ENCODE measurements at places on chromosomes 5 and 9. TPM values are rescaled to one million over a fixed set of nuclear protein-coding genes. Genes with fewer than 3 reads are reported as not detected.

DAB2 gene
- 117 TPM for total RNA-seq

FAM78A gene
- 0.17 TPM for total RNA-seq

CDH6 gene
- total RNA-seq: 207 TPM

DNA sequence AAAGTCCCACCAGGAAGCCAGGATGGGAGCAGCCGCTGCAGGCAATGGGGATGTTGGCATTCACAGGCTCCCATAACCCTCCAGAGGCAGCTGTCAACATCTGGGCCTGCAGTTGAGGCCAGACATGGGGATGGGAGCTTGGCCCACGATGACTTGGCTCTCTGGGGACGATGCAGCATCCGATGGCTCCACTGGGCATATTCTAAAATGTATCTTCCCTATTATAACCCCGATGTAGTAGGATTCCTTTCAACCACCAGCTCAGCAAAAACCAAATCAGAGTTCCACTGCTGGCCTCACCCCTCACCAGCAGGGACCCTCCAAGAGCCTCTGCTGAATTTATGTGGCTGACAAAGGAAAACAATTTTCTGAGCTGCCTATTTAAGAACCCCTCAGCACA lies 7.1 kb downstream of the SPRY4 start:
- DNase-seq: no peak

DNA sequence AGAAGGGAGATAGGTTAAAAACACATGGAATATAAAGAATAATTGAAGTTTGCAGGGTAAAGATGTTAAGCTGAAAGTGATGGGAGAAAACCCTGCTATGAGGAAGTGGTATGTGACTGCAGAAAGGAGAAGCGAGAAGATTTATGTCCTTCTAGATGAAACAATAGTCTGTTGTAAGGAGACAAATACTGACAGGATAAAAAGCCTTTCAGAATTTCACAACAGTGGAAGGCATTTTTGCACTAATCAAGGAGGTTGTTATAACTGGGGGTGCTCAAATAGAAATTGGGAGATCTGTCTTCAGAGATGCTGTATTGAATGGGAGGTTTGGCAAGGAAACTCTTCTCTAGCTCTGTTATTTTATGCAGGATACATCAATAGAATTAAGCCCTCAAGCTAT lies 69.6 kb downstream of the NMUR2 start:
- no peak for DNase-seq

DNA sequence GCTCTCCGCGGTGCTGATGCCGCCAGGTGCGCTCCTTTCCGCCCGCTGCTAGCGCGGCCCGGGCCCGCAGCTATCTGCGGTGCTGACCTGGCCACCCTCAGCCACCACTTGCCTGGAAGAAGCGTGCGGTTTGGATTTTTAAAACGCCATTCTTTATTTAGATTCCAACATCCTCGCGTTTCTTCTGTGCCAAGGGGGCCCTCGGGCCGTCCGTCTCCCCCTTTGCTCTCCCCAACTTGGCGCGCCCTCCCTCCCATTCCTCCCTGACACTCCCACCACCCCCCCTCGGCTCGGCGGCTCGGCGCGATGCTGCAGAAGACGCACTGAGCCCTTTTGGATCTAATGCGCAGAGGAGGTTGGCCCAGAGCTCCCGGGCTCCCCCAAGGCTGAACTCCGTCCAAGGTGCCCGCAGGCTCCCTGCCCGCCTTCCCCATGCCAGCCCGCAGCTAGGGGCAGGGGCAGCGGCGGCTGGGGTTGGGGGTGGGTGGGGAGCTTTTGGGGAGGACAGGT lies at the start of gene BARHL1:
Gene BARHL1 (plus strand): TSS at position 331 of the 510 bp plus-strand sequence. CDS start 192 bp downstream, outside the sequence.
- no peak for DNase-seq

C7 gene
- total RNA-seq: not detected

ACSL6 gene
- not detected for total RNA-seq

SARDH gene
- 5.4 TPM for total RNA-seq

DNA sequence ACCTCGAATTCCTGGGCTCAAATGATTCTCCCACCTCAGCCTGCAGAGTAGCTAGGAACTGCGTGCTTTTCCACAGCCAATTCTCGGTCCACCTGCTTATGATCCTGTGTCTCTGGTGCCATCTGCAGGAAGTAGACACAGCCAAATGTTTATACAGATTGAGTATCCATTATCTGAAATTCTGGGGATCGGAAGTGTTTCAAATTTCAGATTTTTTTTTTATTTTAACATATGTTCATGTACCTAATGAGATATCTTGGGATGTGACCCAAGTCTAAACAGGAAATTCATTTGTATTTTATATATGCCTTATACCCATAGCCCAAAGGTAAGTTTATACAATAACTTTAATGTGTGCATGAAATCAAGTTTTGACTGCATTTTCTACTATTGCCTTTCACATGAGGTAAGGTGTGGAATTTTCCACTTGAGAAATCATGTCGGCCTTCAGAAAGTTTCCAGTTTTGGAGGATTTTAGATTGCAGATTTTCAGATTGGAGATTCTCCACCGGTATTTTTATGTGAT lies 89.5 kb downstream of the ESM1 start:
- DNase-seq: peak; percentile 78

AK3 gene
- 101 TPM for total RNA-seq

GRCh38 chr5:119943148-119943547 lies 313.8 kb downstream of the FAM170A start:
- DNase-seq: peak; percentile 16

BTNL8 gene
- total RNA-seq: 0.35 TPM

GRCh38 chr9:665296-665695 lies 176.2 kb upstream of the DMRT1 start:
- no peak for DNase-seq

- no peak for DNase-seq
Measured at GRCh38 chr9:100217536-100217935, 118.5 kb downstream of the INVS start.

- DNase-seq: peak; percentile 25
Measured at GRCh38 chr5:58459146-58460001, 512 bp downstream of the PLK2 start.

DNA sequence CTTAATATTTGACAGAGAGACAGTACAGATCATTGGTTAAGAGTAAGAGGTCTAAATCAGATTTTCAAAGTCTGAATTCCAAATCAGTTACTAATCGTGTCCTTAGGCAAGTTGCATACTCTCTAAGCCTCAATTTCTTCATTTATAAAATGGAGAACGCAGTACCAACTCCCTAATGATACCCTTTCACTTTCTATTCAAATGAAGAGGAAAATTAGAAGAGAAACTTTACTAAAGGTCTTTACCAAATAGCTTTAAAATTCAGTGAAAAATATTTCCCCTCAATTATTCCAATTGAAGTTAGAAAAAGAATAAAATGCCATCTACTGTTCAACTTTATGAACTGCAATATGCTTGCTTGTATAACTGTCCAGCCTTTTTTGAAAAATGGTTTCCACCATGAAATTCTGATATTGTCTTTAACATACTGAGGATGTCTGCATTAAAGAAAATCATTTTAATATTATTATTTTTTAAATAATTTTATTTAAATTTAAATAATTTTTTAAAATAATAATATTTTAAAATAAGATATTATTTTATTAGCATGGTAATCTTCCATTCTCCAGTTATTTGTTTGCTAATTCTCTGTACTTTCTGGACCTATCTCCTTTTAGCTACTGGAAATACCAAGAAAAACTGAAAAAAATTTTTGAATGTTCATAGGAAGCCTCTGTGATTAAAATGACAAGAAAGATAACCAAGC lies 36.0 kb downstream of the POC5 start:
- peak; percentile 79 for DNase-seq

CAMK4 gene
- total RNA-seq: 1.6 TPM

- no peak for DNase-seq
Measured at GRCh38 chr5:178439493-178440180, 150.6 kb downstream of the COL23A1 start.

DNA sequence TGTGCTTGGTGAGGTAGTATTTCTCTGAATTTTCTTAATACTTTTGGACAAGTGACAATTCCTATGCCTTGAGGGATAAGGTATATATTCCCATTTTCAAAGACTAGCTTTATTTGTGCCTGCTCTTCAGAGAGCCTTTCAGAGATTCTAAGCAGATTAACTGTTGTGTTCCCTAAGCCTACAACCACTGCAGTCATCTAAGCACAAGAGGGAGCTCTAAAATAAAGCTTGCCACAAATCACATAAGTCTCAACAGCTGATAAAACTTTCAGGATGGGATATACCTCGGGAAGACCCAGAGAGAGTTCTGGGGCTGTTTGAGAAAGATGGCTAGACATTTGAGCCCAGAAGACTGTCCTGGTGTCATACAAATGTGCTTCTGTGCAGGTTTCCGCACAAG lies 157.3 kb downstream of the CYLC2 start:
- no peak for DNase-seq

- no peak for DNase-seq
Measured at GRCh38 chr5:148623741-148624140, 30.6 kb downstream of the HTR4 start.

DNA sequence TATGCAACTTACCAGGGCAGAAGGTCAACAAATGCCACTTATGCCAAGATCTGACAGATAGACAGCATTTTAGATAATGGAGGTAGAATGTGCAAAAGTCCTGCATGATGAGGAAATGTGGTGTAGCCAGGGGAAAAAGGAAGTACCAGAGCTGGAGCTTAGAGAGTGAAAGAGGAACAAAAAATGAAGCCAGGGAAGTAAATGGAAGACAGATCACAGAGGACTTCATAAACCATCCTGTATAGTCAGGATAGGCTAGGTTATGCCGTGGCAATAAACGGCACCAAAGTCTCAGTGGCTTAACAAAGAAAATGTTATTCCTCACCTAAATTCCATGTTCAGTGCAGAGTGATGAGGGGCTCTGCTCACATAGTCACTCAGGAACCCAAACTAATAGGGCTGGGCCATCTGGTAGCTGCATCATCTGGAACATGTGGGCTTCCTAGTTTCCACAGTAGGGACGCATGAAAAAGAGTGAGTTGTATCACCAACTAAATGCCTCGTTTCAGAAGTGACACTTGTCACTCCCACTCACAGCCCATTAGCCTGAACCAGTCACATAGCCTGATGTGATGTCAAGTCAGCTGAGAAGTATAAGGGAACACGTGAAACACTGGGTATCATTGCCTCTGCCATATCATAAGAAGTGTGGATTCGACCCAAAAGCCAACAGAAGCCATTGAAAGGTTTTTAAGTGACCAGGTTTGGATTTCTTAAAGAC lies 70.3 kb downstream of the SH3RF2 start:
- no peak for DNase-seq

SLIT3 gene
- 3.3 TPM for total RNA-seq

DNA sequence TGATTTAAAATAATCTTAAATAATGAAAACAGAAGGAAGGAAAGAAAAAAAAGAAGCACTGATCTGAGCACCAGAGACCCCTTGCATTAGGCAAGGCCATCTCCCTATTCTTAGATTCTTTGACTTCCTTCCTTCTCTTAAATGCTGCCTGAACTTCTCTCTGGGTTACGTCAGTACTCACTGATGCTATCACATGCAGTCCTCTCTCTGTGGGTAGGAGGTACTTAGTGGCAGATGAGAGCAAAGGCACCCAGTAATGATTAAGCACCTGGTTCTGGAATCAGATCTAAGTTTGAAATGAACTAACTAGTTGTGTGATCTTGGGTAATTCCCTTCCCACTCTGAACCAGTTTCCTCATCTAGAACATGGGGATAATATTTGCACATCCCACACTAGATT lies 110.3 kb upstream of the TBC1D2 start:
- DNase-seq: no peak

ADAMTSL1 gene
- total RNA-seq: 1.5 TPM

DNA sequence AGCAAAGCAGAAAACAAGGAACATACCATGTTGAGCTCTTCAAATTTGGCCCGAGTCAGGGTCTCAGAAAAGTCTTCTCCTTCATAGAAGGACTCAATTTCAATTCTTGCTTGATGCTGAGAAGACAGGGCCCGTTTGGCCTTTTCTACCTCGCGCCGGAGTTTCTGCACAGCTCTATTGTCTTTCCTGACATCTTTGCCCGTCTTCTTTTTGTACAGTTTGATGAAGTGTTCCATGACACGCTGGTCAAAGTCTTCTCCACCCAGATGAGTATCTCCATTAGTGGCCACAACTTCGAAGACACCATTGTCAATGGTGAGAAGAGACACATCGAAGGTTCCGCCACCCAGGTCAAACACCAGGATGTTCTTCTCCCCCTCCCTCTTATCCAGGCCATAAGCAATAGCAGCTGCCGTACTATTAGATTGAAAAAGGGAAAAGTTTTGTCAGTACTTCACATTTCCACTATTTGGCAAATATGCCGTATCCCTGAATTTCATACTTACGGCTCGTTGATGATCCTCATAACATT lies 2.2 kb downstream of the HSPA5 start:
- DNase-seq: no peak

- no peak for DNase-seq
Measured at GRCh38 chr9:79395755-79396154, 176.0 kb upstream of the TLE4 start.

GRCh38 chr9:112012026-112012902 lies 115.7 kb downstream of the UGCG start:
- peak; percentile 98 for DNase-seq

PIP5K1B gene
- total RNA-seq: 0.15 TPM

GRCh38 chr9:94665613-94666012 lies 26.3 kb upstream of the FBP1 start:
- no peak for DNase-seq

DNA sequence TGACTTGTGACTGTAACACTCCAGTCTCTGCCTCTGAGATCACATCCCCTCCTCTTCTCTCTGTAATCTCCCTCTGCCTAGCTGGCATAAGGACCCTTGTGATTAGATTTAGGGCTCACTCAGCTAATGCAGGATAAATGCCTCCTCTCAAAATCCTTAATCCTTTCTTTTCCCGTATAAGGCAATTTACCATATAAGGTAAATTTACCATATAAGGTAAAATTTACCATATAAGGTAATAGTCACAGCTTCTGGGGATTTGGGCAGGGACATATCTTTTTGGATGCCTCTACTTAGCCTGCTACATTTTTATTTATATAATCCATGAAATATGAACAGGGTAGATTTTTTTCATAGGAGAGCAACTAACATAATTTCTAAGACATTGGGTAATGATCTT lies 318.0 kb upstream of the PUM3 start:
- no peak for DNase-seq

DNA sequence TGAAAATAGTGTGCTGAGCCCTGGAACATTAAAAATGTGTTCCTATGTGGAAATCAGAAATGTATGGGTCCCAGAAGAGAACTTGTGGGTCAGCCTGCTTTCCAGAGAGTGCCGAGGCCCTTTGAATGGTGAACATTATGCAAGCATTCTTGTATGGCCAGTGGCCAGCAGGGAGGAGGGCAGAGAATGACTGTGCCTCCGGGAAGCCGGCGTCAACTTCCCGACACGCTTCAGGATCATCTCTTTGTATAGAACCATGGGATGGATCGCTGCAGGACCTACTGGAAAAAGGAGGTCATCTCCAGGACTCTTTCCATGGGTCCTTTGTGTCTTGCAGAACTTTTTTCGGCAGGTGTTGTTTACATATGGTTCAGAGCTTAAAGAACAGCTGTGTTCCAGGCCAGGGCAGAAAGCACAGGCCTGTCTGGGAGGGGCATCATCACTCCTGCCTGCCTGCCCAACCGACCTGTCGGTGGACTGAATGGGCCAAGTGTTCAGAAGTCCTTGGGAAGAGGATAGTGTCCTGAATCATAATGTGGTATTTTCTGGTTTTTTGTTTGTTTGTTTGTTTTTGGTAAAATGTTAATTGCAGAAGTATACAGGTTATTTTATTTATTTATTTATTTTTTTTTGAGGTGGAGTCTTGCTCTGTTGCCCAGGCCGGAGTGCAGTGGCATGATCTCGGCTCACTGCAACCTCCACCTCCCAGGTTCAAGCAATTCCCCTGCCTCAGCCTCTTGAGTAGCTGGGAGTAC lies 9.0 kb downstream of the PRRC2B start:
- DNase-seq: peak; percentile 85
